ENCODE measurements at places on chromosomes 12 and 14. TPM values are rescaled to one million over a fixed set of nuclear protein-coding genes. Genes with fewer than 3 reads are reported as not detected.

GRCh38 chr12:82659343-82660207 lies 27.1 kb upstream of the TMTC2 start:
- no peak overlapping the region for H3K27ac ChIP-seq
- H3K36me3 ChIP-seq = no peaks in the 10 kb centered on the region
- H3K4me1 ChIP-seq = no peaks in the 10 kb centered on the region

The DDX54 gene
- 118 TPM for total RNA-seq

The SRGAP1 gene
- 0.21 TPM for total RNA-seq

The NKX2-1 gene
- total RNA-seq = not detected

All from activated CD4-positive, alpha-beta T cell treated with anti-CD3 and anti-CD28 coated beads for 36 hours (primary cell).